ENCODE measurements at places on chromosomes 5 and 9.

DNA sequence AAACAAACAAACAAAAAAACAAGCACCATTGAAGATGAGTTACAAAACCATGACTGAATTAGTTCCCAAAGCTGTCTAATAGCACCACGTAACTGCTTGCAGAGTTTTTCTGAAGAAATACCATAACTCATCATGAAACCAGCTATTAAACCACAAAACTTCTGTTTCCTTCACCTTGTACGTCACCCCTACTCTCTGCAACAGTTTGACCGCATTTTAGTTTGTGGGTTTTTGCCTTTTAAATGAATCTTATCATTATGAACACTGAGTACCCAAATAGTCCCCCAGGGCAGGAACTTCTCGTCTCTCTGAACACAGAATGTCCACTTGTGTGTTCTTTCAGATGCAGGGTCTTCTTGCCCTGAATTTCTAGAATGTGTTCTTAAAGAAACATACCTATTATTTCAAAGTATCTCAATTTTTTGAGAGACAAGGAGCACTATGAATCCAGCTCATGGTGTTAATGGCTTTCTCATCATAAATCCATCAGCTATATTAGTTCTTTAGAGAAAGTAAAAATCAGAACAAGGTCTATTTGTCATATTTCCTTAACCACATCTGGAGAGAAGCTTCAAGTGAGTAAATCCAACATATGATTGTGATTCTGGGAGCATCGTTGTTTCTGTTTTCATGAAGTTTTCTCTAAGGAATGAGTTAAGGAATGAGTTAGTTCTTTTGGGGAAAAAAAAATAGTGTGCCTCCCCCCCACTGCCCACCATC lies 210.6 kb downstream of the AUH start:
- DNase-seq = no peak

- no peak for DNase-seq
Observed at GRCh38 chr5:152285764-152286163, 119.3 kb downstream of the NMUR2 start.

DNA sequence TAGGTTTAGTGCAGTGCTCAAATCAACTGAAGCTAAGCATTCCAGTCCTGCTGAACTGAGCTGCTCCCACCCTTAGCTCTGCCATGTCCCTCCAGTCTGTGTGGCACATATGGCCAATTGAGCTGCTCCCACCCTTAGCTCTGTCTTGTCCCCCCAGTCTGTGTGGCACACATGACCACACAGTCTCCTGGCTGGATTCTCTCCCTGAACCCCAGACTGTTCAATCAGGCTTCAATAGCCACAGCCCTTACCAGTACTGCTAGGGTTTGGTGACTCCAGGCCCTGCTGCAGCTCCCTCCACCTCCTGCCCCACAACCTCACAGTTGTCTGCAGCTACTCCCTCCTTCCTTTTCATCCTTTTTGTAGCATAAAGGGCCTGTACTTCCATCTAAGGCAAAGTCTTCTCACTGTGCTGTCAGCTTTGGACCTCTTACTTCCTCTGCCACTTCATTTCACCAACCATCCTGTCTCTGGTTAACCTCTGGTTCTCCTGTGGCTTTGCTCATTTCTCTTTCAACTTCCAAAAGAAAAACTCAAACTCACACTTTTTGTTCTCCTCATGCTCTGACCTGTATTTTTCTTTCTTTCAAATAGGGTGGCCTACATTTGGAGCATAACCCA lies 50.8 kb downstream of the ADAMTS12 start:
- DNase-seq = no peak

GRCh38 chr9:125522328-125522725 lies 184.7 kb downstream of the MAPKAP1 start:
- no peak for DNase-seq

- DNase-seq = peak; percentile 90
Observed at GRCh38 chr9:15306068-15306756, 804 bp downstream of the TTC39B start.

- no peak for DNase-seq
Observed at GRCh38 chr5:157877821-157878220, 18.9 kb upstream of the CLINT1 start.

GRCh38 chr9:3035579-3036332 lies 191.9 kb upstream of the PUM3 start:
- DNase-seq = peak; percentile 11

DNA sequence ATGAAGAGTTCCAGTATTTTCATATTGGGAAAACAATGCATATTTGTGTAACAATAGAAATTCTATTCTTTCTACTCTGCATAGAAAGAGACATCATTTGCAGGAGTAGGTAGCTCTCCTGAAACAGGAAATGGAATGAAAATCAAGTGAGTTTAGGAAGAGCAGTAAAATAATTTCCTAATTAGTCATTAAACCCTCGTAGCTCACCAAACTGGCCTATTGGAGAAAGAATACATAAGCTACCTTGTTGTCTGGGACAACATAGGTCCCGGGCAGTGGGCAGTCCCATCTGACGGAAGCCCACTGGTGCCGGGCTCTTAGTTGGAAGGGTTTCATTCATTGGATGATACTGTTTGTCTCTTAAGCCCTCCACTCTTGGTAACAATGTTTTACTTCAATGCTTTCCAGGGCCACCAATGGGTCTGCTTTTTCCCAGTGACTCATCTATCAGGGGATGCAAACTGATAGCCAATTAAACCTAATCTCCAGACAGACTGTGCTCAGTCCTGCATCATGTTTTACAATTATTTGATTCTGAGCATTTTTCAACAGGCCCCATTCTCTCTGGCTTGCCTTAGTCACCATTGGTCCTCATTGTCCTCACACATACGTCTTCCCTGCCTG lies 46.5 kb downstream of the GNA14 start:
- no peak for DNase-seq

DNA sequence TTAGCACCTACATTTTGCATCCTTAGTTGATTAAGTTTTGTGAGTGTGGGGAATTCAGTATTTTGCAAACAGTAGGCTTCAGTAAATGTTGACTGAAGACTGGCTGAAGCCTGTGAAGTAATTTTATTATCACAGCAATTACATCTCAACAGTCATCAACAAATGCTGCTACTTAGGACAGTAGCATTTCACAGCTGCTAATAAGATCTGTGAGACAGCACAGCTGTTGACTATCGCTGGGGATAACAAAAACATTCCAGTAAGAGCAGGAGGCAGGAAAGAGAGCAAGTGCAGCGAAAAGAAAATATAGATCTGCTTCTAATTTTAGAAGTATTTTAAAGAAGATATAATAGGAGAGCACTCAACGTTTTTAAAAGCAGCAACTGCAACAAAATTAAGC lies 117.3 kb upstream of the FGF10 start:
- no peak for DNase-seq

- no peak for DNase-seq
Observed at GRCh38 chr9:124436320-124436719, 13.9 kb upstream of the ADGRD2 start.

- DNase-seq = no peak
Observed at GRCh38 chr5:94916619-94917018, 298.1 kb downstream of the SLF1 start.

GRCh38 chr5:128667152-128667551 lies 129.1 kb upstream of the FBN2 start:
- DNase-seq = no peak

- no peak for DNase-seq
Observed at GRCh38 chr5:45596320-45596719, 99.9 kb downstream of the HCN1 start.

GRCh38 chr5:160188141-160189015 lies 40.9 kb upstream of the FABP6 start:
- no peak for DNase-seq

DNA sequence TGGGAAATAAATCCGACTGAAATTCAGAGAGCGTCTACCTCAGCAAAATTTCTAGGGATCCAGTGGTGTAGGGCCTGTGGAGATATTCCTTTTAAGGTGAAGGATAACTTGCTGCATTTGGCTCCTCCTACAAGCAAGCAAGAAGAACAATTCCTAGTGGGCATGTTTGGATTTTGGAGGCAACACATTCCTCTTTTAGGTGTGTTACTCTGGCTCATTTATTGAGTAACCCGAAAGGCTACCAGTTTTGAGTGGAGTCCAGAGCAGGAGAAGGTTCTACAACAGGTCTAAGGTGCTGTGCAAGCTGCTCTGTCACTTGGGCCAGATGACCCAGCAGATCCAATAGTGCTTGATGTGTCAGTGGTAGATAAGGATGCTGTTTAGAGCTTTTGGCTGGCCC lies 862.4 kb upstream of the CDH9 start:
- DNase-seq = no peak

DNA sequence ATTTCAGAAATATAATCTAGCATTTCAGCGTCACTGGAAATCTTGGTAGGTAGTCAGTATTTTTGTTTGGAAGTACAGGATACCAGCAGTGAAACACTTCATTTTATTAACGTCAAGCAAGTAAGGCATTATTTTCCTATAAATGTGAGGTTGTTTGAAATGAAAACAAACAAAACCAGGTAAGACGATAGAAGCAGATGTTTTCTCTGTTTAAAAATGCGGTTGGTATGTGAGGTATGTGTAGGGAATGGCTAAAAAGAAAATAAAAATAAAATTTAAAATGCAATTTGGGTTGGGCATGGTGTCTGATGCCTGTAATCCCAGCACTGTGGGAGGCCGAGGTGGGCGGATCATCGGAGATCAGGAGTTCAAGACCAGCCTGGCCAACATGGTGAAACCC lies 16.1 kb downstream of the GDA start:
- no peak for DNase-seq

DNA sequence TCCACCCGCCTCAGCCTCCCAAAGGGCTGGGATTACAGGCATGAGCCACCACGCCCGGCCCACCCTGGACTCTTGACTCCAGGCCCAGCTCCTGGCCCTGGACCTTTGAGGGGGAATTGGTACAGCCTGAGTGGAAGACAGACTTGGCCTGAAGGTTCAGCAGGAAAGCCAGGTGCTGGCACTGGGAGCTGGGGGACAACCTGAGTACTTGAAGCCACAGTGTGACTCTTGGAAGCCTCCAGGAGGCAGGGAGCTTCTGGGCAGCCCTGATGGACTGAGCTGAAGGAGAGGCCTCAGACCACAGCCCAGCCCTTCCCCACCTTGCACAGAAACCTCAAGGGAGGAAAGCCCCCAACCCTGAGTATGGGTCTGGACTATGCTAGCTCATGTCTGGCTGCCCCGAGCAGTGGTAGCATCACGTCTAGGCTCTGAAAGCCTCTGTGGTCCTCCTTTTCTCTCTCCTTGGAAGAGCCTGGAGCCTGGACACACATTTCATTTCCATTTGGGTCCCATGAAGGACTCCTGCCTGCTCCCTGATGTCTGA lies 54.1 kb downstream of the RASGEF1C start:
- DNase-seq = no peak

GRCh38 chr5:116848954-116849581 lies 274.4 kb upstream of the SEMA6A start:
- no peak for DNase-seq

DNA sequence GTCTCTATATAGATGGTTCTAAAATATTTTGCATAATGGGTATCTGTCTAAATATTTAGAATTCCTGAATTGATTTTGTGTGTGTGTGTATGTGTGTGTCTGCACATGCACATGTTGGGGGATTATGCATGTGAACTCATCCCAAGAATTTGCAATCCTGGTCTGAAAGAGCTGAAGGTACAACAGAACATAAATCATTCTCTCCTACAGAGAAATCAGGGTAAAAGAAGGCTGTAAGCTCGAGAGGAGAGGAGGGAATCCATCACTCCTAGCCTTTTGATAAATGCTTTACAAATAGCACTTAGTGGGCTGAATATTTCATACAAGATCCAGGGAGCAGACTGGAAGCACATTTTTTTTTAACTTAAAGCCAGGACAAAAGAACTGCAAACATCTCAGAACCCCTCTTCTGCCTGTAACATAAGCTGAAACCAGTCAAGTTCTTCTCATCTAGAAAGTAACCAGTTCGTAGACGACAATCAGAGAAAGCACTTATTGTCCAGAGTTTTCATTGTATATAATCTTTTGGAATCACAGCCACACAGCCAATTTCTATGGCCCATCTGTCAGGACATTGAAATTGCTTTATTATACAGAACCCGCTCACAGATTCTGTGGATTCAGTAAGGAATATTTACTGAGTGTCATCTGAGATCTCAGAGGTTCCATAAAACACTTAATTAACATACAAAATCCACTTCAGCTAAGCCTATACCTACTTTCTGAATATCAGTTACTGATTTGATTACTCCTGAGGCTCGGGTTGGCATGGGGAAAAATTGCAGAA lies 541.4 kb upstream of the ZNF462 start:
- peak; percentile 28 for DNase-seq

- DNase-seq = peak; percentile 33
Observed at GRCh38 chr5:107456281-107456715, 214.4 kb downstream of the EFNA5 start.
